B cell (primary cell): ENCODE measurements at places on chromosomes 12 and 14. TPM values are rescaled to one million over a fixed set of nuclear protein-coding genes. Genes with fewer than 3 reads are reported as not detected.
A peak's percentile ranks its signal among the peaks of the same experiment; 100 is the strongest.

- no peak for DNase-seq
Measured at GRCh38 chr12:124841558-124841945, 22.1 kb downstream of the SCARB1 start.

GRCh38 chr12:105928436-105928835, 210.3 kb downstream of the NUAK1 start:
- no peak for DNase-seq

Gene INHBE
- not detected in 2 replicates for total RNA-seq

Gene LRRC43
- total RNA-seq = not detected in 2 replicates

GRCh38 chr12:24902511-24903328, 46.2 kb downstream of the BCAT1 start:
- peak; percentile 40 for DNase-seq
